ENCODE measurements at places on chromosomes 4 and X.
A peak's percentile ranks its signal among the peaks of the same experiment; 100 is the strongest.

GRCh38 chr4:32477518-32477917 lies 1757.3 kb downstream of the PCDH7 start:
- no peak for DNase-seq

DNA sequence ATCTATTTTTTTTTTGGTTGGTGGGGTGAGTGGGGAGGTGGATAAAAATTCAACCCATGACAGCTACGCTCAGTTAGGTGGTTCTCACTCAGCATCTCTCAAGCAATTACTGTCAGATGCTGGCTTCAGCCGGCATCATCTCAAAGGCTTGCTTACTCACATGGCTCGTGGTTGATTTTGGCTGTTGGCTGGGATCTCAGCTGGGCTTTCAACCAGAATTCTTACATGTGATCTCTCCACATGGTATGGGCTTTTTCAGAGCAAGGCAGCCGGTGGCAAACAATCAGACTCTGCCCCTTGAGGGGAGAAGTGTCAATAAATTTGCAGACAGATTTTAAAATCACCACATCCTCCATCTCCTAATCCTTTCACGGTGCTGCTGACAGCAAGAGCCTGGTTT lies 47.2 kb downstream of the SLC34A2 start:
- DNase-seq: no peak

DNA sequence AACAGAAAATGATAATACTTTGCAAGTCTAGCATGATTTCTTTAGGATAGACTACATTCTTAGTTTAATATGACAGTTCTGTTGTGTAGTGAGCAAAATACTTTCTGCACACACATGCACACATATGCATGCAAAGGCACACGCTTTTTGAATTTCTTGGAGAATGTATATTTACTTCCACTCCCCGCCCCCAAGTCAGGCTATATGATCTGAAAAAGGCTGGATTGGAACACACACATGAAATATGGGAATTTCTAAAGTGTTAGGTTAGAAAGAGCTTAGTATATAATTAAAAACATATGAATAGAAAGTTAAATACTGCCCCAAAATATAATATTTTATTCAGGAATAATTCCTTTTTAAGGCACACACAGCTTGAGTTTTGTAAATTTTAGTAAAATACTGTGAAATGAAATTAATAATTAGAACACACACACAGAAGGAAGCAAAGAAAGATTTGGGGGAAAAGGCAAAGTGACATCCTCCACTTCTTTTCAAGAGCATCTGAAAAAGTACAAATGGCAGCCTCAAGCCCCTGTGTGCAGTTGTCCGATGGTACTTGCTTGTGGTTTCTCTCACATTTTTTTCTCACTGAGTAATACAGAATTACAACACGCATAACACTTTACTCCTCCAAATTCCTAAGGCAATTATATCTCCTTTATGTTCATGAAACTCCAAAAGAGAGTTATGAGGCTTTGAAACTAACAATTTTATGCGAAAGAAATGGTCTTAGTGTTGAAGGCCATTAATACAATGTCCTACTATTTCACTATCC lies 228.9 kb upstream of the ETNPPL start:
- DNase-seq: no peak

DNA sequence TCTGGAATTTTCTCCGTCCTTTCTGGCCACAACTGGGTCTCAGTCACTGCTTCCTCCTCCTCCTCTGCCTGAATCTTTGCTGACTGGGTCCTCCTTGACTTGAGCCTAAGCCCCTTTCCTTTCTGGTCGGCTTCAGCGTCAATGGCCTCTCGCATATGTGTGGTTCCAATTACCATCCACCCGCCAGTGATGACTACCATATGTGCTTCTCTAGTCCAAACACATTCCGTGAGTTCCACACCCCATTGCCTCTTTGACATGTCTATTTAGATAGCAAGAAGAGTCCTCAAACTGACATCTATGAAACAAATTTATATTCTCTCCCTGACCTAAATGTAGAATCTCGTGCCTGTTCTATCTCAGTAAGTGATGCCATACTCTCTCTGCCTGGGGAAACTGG lies 19.8 kb downstream of the MXRA5 start:
- no peak for DNase-seq

DNA sequence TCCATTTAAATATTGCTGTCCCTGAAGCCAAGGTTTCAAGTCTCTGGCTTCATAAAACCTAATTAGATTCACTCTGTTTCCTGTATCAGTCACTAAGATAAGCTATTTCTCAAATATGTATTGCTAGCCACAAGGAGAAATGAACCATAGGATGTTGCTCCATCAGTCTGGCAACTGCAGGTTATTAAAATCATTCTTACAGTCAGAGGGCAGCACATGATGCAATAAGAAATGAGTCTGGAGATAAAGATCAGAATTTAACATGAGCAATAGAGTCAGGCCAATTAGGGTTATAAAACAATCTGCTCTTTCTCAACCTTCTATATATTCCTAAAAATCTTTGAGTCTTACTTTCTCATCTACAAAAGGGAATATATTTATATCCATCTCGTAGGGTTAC lies 7.2 kb downstream of the PRKG2 start:
- DNase-seq: no peak

GRCh38 chr4:101807351-101807750 lies 16.8 kb downstream of the BANK1 start:
- DNase-seq: no peak

DNA sequence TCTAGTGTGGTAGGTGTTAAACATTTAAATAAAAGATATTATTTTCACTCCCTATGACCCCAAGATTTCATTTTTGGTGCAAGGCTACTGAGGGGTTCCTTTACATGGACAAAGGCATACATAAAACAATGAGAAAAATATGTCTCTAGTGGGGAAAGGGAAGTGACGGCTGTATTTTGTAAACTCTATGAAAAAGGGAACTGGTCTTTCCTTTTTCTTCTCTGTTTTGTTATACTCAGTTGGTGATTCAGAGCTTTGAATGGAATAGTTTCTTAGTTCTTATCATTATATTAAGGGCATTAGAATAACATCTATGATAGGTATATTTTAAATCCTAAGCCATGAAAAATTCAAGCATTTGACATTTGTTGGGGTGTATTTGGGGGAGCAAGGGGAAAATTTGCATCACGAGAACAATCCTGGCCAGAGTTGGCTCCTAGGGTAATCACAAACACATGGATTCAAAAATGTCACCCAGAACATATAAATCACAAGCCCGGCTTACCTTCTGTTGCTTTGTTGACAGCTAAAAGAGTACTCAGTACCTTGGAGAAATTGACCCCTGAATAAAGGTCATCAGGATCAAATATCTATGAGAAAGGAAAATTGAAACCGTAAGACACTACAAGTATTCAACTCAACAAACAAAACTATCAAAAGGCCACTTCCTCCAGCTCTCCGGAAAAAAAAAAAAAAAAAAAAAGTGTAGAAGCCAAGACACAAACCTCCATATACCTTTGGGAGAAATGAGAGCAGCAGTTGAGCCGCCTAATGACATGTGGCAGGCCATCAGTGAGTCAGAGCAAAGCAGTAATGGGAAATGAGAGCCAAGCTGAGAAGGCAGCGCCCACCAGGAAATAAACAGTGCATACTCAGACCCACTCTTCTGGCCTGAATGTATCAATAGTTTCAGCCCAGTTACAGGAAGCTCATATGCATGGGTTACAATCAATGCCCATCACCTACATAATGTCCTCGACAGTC lies 33.4 kb downstream of the ARHGEF6 start:
- DNase-seq: no peak

- DNase-seq: no peak
These were observed 50.4 kb upstream of the ARX start for GRCh38 chrX:25066131-25066530.

DNA sequence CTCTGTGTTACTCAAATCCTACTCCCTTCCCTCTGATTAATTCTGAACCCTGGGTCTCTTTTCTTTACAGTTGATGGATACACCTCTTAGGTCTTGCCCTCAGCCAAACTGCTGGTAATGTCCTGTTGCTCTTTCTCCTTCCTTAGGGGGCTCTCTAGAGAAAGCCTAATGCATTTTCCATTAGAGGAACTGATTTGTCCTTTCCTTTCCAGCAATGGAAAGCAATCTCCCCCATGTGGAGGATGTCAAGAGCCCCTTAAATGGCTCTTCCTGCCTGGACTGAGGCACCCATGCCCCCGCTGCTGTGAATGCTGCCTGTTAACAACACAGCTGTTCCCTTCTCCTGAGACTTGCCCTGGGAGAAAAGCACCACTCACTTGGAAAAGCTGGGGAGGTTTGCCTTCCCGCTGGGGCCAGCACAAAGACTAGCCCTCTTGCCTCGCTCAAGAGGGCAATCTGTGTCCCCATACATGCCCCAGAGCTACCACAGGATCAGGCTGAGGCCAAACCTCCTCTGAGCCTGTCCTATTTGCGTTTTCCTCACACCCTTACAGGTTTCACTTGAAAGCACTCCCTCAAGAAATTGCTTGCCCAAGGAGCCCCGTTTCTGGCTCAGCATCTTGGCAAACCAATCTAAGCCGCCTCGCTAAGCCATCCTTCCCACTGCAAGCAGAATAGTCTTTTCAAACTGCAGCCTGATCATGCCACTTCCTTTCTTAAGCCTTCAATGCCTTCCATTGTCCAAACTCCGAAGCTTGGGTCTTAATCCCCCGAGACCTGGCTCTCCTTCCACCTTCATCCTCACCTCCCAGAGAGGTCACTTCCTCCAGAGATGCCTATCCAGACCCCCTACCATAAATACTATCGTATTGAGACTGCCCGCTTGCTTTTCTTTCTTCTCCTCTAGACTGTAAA lies 23.2 kb upstream of the SMIM20 start:
- no peak for DNase-seq

- peak; percentile 26 for DNase-seq
These were observed 1.6 kb downstream of the APBB2 start for GRCh38 chr4:41212616-41213203.

GRCh38 chr4:88522702-88523324 lies 763 bp downstream of the PYURF start:
- peak; percentile 31 for DNase-seq

DNA sequence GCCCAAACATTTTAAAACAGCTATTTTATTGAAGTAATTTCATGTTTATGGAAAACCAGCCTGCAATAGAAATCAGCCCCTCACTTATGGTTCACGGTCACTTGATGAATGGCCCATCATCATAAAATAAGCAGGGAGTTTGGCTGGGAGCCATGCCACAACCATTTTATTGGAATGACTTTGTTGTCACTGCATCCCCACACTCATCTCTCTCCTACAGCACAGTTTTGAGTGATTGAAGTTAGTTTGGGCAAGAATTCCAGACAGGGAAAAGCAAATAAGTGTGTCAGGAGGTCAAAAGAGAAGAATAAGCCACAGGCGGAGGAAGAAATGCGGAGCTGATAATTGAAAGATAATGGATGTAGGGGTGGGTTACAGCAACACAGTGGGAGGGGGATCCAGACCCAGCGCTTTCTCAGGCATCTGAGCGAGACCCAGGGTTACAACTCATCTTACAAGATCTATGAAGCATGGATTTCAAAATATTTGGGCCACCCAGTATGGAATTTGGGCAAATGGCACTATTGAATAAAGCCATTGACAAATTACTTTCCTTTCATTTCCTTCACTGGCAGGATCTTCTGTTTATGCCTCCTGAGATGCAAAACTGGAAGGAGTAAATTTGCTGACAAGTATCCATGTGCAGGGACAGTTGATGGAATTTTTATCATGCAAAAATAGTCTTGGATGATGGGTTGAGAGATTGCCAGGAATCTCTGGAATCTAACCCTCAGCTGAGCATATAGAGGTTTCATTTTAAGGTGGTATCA lies 100.8 kb downstream of the SHROOM3 start:
- no peak for DNase-seq

- no peak for DNase-seq
These were observed 208.3 kb downstream of the ARHGAP10 start for GRCh38 chr4:147940171-147940570.

GRCh38 chr4:80138551-80139538 lies 58.5 kb upstream of the PRDM8 start:
- peak; percentile 7 for DNase-seq

- no peak for DNase-seq
These were observed 88.8 kb downstream of the SORCS2 start for GRCh38 chr4:7280926-7281690.

DNA sequence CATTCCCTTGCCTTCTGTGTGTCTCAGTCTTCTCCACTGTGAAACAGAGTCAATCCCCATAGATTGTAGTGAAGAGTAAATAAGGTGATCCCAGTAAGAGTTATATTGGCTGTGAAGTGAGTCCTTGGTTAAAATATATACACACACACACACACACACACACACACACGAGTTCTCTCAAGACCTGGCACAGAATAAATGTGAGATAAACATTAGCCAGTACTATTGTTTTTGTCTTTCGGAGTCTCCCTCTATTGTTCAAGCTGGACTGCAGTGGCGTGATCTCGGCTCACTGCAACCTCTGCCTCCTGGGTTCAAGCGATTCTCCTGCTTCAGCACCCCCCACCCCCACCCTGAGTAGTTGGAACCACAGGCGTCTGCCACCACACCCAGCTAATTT lies 44.8 kb upstream of the FAM156A start:
- DNase-seq: no peak

GRCh38 chrX:123803331-123803983 lies 56.4 kb upstream of the XIAP start:
- no peak for DNase-seq

GRCh38 chr4:156559346-156559745 lies 412.3 kb downstream of the PDGFC start:
- no peak for DNase-seq

DNA sequence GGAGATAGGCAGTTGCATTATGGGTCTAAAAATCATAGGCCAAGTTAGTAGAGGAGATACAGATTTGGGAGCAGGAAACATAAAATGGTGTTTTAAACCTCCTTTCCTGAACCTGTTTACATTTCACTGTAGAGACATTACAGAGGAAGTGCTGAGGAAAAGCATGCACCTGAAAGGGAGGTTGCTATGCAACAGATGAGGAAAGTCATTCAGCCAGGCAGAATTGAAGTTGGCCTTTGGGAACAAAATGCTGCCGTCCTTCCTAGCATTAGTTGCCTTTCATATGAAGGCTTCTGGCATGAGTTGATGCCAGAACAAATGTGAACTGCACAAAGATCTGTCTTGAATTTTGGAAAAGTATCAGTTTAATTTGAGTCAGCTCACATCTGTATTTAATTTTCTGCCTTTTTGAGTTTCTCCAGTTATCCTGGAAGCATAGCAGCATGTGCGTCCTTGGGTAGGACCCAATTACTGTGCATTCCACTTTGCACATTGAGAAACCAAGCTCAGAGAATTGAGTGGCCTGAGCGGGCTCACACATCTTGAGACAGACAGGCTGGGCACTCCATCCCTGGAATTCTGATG lies 38.2 kb downstream of the MAGED1 start:
- no peak for DNase-seq

DNA sequence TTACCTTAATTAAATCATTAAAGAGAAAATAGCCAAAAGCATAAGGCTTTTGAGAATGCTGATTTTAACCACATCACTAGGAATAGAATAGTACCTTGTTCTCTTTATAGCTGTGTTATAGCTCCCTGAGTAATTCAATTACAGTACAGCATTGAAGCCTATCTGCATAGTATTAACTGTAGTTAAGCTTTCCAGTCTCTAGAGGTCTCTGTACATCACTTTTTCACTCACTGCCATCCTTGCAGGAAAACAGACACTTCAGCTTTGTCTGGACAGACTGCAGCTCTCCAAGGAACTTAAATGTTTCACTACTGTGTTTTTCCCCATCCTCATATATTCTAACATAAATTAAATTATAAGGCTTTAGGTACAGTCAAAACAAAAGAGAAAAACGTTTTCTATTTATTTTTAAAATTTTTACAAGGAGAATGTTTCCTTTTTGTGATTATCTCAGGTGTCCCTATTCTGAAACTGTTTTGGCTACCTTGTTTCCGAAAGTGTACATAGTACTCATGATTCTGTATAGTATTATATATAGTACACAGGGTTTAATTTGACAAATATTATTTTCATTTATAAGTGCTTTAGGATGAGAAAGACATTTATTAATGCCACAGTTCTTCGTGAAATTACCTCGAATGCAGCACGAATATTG lies 407.9 kb downstream of the PCDH18 start:
- peak; percentile 8 for DNase-seq
